T-helper 2 cell (primary cell): ENCODE measurements at places on chromosomes 5 and 9.

GRCh38 chr5:172443441-172444109 lies 10.8 kb downstream of the SH3PXD2B start:
- DNase-seq: peak; percentile 47

DNA sequence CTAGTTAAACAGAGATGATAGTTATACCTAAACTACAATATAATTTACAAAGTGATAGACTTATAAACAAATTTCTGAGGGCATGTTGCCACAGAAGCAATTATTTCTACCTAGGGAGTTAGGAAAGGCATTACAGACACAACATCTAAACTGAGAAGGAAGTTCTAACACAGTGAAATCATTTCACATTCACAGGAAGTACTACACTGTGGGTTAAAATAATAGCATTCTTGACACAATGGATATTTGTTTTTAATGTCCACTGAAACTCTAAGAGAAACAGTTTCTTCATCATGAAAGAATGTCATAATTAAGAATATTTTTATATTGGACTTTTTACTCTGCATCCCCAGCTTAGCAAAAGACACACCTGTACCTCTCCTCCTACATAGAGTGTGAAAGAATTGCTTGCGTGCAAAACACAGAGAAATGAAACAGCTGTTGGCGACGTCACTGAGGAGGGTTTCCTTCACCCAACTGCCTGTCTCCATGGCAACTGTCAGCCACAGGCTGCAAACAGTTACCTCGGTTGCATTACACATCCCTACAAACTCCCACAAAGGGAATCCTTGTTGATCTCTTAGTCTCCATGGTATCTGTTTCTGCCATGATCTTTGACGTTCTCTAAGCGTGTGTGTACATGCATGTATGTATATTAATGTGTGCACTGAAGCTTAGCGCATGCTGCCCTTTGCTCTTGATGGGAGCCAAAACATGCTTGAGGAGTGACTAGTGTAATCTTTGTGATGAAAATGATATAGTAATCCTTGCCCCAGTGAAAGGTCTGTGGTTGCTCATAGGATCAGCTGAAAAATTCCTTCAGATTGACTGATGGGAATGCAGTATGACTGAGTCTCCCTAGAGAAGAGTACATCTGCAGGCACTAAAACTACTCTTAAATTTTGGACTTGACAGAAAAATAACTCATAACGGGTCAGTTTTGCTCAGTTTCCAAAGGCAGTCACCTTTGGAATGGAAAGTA lies 168.5 kb downstream of the ACTL7B start:
- no peak for DNase-seq

DNA sequence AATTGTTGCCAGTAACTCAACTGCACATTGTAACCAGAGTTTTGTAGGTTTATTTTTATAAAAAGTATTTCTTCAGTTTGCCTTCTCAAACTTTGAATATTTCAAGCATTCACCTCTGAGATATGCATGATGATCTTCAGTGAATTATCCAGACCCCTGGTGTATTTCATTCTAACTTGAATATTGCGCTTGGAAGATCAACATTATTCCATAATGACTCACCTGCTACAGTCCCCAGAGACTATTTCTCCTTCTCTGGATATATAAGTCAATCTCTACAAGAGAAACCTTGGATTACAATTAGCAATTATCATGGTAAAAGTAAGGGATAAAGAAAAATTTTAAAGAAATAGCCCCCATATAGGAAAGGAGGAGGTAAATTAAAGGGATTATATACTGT lies 1041.0 kb downstream of the TLE1 start:
- no peak for DNase-seq

GRCh38 chr9:7967093-7967827 lies 167.7 kb upstream of the DMAC1 start:
- peak; percentile 37 for DNase-seq

DNA sequence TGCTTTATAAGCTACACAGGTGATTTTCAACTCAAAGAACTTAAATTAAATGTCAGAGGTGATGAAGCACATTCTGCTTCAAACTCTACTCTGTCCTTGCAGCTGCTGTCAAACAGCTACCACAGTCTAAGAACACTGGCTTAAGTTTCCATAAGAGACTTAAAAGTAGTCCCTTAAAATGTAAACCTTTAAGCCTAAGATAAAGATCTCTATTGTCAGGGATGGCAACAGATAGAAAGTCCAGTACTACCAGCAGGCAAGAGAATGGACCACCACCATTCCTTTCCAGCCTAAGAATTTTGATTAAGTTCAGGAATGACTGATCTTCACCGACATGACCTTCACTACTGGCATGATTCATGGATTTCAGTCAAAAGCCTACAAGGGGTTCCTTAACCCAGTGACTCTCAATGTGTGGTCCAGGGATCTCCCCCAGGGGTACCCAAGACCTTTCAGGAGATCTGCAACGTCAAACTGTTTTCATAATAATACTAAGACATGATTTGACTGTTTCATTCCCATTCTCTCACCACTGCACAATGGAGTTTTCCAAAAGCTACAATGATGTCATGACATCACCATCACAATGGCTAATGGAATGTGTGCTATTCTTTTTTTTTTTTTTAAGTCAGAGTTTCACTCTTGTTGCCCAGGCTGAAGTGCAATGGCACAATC lies 41.1 kb upstream of the PLPP6 start:
- no peak for DNase-seq

- no peak for DNase-seq
Observed at GRCh38 chr5:140622301-140622700, 10.7 kb downstream of the CD14 start.

DNA sequence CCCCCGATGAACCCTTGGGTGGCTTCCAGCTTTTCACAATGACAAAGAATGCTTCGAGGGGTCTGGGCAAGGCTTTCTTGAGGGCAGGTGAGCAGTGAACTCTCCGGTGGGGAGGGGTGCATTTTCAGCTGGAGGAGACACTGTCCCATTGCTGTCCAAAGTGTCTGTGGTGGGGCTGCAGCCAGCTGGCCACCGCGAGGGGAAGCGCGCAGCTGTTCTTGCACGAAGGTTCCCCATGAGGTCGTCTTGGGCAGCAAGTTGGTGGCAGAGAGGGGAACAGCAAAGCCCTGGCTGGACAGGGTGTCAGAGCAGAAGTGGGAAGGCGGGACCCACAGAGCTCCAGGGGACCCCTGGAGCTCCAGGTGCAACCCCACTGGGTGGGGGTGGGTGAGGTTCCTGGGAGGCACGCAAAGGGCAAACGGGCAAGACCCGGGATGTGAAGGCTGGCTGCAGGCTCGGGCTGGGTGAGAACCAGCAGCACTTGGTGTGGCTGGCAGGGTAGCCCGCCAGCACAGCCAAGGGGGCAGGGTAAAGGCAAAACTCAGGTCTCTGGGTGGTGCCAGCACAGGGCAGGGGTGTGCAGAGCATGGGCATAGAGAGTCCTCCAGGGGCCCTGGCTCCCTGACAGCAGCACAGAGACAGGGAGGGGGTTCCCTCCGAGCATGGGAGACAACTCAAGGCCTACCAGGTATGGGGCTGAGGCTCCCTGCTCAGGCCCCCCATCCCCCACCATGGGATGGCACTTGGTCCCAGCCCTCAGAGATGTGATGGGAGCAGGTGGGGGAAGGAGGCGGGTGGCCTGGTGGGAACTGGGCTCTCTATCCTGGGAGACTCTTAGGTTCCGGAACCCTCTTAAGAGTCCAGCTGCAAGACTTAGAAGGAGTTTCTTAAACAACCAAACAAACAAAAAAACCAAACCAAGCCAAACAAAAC lies 26.6 kb downstream of the TSPAN17 start:
- DNase-seq: no peak

- DNase-seq: peak; percentile 44
Observed at GRCh38 chr5:139710319-139711066, 62.3 kb downstream of the CXXC5 start.

DNA sequence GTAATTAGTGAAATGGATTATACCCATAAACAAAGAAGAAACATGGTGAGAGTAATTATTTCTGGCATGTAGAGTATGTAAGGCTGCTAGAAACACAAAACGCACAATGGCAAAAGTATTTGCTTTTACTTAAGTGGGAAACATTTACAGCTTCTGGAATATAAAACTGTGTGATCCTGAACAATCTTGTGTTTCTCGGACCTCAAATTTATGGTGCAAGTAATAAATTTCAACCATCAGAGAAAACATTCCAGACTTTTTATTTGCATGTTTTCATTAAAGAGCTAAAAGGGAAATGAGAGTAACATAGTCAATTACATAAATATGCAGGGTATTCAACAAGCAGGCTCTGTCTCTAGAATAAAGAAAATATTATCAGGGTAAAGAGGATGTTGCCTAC lies 17.2 kb upstream of the PRR16 start:
- no peak for DNase-seq

DNA sequence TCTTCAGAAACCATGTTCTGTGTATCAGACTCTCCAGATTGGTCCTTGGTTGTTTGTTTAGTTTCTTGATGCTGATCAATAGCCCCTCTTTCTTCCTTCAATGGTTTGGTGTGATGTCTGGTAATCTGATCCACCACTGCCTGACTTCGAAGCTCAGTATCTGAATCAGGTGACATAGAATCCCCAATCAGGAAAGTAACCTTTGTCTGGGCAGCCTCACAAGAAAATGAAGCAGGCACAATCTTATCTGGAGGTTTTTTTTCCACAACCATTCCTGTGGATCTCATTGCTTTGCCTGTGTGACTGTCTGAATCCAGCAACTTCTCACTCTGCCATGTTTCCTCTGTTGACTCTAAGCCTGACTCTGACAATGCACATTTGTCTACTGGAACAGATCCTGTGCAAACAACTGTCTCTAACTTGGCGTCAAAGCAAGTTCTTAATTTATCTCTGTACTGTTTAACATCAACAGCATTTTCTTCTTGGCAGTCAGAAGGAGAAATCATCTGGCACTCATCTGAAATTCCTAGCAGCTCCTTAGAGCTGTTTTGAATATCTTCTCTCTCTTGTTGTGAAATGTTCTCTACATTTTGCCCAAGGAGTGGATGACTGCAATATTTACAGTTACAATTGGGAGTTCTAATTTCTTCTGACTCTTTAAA lies 37.1 kb upstream of the RAPGEF6 start:
- DNase-seq: no peak

GRCh38 chr5:102760815-102761214 lies 5.7 kb downstream of the PAM start:
- no peak for DNase-seq

- DNase-seq: peak; percentile 18
Observed at GRCh38 chr9:75185585-75186170, 97.4 kb downstream of the OSTF1 start.

DNA sequence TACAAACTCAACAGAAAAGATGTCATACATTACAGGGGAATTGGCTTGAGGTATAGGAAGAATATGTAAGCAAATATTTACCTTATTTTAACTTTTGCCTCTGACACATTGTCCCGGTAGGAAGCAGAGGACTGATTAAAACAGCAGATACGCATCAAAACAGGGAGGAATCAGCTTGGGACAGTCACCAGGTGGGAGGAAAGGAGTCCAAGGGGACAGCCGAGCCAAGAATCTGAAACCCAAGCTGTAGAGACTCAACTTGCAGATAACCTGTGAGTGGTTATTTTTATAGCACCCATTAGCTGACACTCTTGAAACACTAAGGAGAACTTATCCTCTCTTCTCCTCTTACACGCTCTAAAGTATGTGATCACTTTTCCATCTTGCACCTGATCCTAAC lies 22.3 kb downstream of the PDZD2 start:
- DNase-seq: no peak

DNA sequence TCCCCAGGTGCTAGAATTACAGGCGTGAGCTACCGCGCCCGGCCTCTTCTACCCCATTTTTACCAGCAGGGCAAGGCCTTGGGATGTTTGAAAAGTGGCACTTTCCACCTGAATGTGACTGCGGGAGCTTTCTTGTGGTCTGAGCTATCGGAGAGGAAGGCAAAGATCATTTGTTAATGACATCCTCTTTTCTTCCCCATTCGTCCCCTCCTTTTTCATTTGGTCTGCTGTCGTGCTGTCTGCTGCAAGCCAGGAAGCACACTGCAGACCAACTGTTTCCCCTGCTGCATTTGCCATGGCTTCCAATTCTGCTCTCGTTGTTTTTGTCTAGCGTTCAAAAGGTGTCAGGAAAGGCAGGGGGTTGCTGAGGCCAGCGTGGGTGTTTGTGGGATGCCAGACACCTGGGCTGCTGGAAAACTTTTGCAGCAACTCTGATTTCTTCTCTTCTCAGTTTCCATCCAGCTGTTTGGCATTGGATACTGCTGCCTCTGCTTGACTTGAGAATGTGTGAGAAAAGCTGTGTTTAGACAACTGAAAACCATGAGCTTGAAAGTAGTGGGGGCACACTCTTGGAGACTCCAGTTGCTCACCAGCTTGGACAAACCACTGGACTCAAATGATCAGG lies 196.4 kb upstream of the MSX2 start:
- no peak for DNase-seq

DNA sequence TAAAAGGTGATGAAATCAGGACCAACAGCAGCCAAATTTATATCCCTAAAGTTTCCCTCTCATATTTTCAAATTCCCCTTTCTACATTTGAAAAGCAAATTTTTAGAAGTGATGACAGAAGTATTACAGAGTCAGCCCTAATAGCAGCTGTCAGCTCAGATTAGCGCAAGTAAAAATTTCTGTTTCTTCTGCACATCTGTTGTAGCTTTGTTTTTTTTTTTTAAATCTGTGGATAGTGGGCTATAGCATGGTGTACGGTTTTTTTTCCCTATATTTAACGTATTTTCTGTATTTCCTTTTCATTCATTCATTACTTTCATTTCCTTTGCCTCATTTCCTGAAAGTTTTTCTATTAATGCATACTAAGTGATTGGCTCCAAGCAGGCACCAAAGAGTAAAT lies 99.1 kb downstream of the MACIR start:
- no peak for DNase-seq

- DNase-seq: no peak
Observed at GRCh38 chr9:15253197-15253596, 53.8 kb downstream of the TTC39B start.

DNA sequence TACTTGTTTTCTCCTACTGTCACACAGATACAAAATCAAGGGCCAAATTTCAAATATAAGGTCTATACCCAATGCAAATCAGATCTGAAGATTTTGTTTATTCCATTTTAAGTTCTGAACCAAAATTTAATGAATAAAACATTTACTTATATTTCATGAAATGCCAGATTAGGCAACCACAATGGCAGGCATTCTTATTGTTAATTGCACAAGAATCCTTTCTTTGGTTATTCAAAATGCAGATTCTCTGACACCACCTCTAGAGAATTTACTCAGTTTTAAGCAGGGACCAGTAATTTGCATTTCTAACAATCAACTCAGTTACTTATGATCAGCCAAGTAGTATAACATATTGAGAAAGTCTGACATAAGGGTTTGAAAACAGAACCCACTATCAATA lies 972.4 kb upstream of the ACO1 start:
- no peak for DNase-seq

DNA sequence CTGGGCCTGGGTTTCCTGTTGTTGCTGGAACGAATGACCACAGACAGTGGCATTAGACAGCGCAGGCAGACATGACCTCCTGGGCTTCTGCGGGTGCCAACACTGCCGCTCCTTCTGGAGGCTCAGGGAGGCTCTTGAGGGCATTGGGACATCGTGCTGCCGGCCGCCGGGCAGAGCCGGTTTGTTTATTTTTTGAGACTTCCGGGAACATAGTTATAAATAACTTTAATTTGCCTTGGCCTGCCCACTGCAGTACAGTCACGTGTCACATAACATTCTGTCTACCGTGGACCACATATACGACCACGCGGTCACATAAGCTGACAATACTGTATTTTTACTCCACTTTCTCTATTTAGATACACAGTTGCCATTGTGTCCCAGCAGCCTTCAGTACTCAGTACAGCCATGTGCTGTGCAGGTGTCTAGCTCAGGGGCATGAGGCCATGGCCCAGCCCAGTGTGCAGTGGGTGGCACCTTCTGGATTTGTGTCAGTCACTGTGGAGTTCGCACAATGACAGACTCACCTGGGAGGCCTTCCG lies 8.2 kb upstream of the TOR4A start:
- DNase-seq: no peak

- no peak for DNase-seq
Observed at GRCh38 chr9:82242285-82242963, 253.9 kb downstream of the SPATA31D1 start.
